ENCODE measurements at places on chromosomes 2 and 18.

GRCh38 chr2:192098814-192099491, 95.8 kb downstream of the TMEFF2 start:
- DNase-seq: no peak

- peak; percentile 48 for DNase-seq
Measured at GRCh38 chr18:56200381-56200911, 437.9 kb downstream of the TXNL1 start.

GRCh38 chr18:66523219-66523991, 80.5 kb downstream of the CDH19 start:
- no peak for DNase-seq

DNA sequence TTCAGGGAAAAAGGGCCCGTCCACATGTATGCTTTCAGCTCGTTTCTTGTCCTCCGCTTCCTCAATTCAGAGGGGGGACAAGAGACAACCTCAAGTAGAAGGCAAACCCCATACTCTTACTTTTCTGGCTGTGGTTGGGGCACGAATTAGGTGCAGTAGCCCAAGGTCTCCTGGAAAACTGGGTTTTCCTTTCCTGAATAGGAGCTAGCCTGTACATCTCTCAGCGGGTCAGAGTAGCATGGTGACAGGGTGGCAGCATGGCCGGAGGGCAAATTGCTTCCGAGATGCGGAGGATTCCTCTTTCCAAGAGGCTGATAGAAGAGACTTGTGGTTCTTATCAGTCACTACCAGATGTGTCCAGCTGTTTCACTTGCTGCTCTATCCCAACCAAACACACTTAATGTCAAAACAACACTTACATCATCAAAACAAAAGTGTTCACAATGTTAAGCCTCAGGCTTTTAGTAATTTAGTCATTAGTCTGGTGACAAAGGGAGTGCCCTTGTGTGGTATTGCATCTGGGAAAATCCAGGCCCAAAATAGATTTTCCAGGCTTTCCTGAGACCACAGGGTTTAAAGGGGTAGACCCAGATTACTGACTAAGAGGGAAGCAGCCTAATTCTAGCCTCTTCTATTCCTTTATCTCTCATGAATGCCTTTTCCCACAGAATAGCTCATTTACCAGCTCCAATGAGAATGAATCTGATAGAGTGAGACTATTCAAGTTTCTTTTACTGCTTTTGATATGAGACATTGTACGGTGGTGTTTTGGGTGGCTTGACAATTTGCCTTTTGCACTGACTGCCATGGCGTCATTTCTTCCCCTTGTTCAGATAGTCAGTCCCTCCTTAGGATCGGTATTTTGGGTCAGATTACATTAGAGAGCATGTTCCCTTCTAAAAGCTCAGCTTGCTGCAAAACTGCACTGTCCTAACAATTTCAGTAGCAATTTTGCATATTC, 162.0 kb downstream of the LTBP1 start:
- peak; percentile 90 for DNase-seq

DNA sequence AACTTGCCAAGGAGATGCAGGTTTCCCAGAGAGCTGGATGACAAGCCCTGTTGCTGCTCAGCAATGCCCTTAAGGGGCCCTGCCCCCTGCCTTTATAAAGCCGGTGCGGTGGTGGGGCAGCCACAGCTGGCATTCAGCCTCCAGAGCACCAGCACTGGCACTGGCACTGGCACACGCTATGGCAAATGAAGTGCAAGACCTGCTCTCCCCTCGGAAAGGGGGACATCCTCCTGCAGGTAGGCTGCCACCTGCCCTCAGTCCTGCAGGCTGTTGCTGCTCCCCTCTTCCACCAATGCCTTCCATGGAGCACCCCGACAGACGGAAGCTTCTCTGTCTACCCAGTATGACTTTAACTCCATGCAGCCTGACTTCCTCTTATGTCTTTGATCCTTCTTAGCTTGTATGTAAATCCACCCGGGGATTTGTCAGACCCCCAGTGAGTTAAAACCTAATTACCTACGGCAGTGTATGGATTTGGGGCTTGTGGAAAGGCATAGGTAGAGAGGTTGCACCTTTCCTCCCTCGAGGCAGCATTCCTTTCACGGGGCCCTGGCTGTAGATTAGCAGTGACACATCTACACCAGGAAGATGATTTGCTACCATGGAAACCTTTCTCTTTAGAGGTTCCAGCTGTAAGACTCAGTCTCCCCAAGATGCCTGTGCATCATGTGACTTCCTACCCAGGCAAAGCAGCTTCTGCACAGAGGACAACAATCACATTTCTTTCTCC, at the start of gene DAPL1:
Gene DAPL1 (plus strand): TSS at position 123 of the 730 bp plus-strand sequence. CDS start 56 bp downstream, at position 179.
- peak; percentile 68 for DNase-seq

DNA sequence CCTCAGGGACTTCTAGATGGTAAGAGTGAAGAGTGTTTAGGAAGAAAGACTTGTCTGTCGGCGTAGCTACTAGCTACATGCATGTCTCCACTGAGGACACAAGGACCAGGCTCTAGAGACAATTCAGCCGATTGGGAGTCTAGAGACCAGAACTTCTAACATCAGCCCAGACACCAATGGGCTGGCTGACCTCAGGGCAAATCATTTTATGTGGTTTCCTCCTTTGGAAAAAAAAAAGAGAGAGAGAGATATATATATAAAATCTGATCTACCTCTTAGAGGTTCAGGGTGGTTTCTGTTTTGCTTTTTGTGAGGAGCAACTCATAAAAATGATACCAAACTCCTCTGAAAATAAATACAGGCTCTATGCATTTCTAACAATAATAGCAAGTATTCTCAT, 212.8 kb downstream of the BCL2 start:
- DNase-seq: no peak

- DNase-seq: peak; percentile 27
Measured at GRCh38 chr2:46942143-46942526, 26.5 kb upstream of the MCFD2 start.

GRCh38 chr2:136359121-136359965, 241.4 kb upstream of the CXCR4 start:
- no peak for DNase-seq

DNA sequence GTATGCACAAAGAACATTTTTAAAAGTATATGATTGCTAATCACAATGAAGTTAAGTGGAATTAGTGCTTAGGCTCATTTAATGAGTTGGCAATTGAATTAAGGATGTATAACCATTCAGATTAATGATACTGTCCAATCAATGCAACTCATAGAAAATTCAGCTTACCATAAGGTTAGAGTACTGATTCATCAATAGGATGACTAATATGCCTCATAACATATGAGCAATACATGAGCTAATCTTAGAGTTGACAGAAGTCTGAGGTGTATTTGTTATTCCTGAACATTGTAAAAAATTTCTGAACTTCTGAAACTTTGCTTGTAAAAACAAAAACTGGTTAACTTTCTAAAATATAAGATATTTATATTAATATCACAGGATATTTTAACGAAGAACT, 118.3 kb upstream of the NETO1 start:
- no peak for DNase-seq

DNA sequence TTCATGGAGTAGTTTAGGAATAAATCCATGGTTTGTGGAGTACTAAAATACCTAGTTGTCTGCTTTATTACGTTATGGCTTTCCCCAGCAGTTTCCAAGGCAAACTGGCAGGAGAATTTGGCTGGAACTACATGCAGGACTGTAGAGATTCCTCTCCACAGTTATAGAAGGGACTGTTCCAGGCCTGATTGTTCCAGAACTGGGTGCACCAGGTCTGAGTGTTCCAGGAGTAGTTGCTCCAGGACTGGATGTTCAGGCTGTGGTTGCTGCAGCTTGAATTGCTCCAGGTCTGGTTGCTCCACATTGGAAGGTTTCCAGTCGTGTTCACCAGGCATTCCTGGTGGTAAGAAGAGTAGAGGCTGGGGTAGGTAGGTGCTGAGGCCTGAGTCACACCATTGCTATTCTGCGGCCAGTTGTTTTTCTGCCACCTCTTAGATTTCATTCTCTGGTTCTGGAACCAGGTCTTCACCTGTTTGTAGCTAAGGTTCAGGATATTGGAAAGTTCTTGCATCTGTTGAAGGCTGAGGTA, 28.1 kb downstream of the SGPP2 start:
- no peak for DNase-seq

- peak; percentile 83 for DNase-seq
Measured at GRCh38 chr2:28393114-28393836, 617 bp downstream of the FOSL2 start.

- no peak for DNase-seq
Measured at GRCh38 chr2:40773291-40773690, 321.4 kb upstream of the SLC8A1 start.

DNA sequence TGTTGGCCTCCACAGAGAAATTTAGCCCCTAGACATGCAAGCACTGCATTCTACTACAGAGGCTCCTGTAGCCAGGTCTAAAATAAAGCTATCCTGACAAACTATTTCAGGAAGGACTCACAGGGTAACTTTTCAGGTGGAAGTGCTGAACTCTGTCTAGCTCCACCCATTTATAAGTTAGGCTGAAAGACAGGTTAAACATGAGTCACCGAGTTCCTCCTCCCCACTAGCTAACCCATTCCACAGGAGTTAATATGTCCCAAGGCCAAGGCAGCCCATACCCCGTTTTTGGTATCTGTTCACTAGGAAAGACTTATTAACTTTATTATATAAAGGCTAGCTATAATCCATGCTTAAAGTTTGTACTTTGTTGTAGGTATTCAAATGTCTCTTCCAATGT, 3.5 kb downstream of the CWC22 start:
- no peak for DNase-seq

DNA sequence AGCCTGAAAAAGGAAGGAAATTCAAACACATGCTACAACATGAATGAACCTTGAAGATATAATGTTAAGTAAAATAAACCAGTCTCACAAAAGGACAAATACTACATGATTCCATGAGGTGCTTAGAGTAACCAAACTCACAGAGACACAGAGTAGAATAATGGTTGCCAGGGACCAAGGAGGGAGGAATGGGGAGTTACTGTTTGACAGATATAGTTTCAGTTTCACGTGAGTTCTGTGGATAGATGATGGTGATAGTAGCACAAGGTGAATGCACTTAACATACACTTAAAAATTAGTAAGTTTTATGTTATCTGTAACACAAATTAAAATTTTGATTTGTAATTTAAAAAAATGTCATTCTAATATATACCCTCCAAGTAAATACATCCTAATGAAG, 106.9 kb upstream of the ACVR1C start:
- no peak for DNase-seq

DNA sequence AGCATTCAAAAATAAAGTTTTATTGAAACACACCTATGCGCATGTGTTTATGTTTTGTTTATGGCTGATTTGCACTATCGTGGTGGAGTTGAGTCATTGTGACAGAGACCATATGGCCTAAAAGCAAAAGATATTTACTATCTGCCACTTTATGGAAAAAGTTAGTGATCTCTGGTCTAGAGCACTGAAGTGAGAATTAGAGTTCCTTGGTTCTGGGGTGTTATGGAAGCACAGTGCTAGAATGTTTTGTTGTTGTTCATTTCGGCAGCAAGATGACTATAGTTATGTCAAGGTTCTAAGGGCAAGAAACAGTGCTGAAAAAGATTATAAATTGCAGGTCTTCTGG, 416.5 kb downstream of the SLC4A3 start:
- no peak for DNase-seq

DNA sequence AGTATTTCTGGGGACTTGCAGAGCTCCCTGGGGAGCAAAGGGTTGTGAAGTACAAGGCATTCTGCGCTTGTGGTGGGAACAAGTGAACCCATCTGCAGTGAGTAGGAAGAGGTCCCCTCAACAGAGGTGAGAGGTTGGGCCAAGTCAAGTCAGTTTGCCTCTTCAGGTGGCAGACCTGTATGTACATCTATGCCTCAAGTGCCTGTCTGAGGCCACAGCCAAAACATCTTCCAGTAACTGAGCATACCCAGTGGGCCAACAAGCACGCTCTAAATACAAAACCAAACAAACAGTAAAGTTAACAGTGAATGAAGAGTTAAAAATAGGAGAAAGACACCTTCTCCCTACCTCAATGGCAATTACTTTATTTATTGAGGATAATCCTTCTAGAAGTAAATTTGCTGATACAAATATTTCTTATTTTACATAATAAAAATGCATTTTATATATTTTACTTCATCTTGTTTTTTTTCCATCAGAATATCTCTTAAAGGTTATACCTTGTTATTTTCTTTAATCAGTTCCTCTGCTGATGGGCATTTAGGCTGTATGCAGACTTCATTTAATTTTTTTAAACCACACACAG, 2.5 kb downstream of the GYPC start:
- no peak for DNase-seq

GRCh38 chr2:233233618-233234230, 17.7 kb upstream of the ATG16L1 start:
- DNase-seq: no peak

GRCh38 chr2:189076120-189076519, 101.9 kb downstream of the COL3A1 start:
- DNase-seq: peak; percentile 69

DNA sequence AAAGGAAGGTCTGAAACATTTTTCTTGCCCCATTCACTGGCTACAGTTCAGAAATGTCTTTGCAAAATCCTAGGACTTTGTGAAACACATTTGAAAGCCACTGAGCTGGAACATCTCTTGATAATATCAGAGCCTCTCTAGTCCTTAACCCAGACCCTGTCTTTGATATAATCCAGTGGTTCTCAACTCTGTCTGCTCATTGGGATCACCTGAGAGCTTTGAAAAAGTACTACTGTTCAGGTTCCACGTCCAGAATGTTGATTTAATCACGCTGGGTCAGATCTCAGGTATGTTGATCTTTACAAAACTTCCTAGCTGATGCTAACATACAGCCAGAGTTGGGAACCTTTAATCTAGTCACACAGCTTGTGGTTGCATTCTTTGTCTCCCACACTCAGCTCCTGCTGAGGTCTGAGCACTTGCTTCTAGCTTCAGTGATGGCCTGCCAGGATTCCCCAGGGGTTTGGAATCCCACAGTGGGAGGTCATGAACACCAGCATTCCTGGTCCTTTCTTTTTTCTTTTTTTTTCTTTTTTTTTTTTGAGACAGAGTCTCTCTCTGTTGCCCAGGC, 262.7 kb downstream of the SETBP1 start:
- peak; percentile 78 for DNase-seq

GRCh38 chr2:46362667-46363012, 65.4 kb downstream of the EPAS1 start:
- DNase-seq: no peak

GRCh38 chr2:136764452-136765255, 691 bp upstream of the THSD7B start:
- DNase-seq: no peak

GRCh38 chr18:26497866-26498265, 50.5 kb downstream of the KCTD1 start:
- DNase-seq: peak; percentile 27

DNA sequence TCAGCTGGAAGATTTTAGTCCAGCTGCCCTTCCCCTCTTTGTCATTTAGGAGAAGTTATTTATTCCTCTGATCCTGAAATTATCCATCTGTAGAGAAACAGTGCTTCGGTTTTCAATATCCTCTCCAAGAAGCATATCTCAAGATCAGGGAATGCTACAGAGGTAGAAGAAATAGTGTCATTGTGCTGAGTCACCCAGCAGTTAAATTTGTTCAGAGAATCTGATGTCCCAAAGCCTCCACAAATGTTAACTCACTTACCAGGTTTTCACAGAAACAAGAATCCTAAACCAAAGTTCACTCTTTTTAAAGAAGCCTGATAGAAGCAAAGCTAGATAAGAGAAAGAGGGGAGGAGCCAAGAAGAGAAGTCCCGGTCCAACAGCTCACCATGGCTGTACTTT, 480.7 kb upstream of the GYPC start:
- no peak for DNase-seq

Data from myocyte (in vitro differentiated cells).